AG09319 (cell line): ENCODE measurements at places on chromosomes 5 and 9.

GRCh38 chr5:151700820-151701219 is 14.1 kb upstream of the SPARC start:
- no peak for DNase-seq

DNA sequence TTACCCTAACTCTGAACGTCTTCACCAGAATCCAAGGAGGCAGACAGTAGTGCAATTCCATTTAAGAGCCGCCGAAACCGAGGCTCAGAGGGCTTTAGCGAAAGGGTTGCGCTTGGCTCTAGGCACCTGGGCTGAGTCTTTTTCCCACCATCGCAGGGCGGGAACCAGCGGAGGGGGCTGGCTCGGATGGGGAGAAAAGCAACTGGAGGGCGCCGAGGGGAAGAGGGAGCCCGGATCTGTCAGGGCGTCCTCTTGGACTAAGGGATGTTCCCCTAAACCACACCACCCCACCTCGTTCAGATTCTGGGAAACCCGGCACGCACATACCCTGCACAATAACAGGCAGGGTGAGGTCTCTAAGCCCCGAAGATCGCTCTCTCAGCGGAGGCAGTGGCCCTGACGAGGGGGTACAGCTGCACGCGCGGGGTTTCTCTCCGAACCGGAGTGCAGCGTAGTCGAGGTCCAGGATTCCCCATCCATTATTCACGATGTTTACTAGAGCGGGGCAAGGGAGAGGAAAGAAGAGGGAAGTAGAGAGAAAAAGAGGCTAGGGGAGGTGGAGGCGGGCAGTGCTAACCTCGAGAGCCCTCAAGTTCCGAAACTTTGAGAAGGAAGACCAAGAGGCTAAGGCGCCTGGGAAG is 1.3 kb upstream of the POU4F3 start:
- DNase-seq: no peak

GRCh38 chr9:131543141-131543540 is 2.2 kb upstream of the PRRT1B start:
- DNase-seq: no peak

DNA sequence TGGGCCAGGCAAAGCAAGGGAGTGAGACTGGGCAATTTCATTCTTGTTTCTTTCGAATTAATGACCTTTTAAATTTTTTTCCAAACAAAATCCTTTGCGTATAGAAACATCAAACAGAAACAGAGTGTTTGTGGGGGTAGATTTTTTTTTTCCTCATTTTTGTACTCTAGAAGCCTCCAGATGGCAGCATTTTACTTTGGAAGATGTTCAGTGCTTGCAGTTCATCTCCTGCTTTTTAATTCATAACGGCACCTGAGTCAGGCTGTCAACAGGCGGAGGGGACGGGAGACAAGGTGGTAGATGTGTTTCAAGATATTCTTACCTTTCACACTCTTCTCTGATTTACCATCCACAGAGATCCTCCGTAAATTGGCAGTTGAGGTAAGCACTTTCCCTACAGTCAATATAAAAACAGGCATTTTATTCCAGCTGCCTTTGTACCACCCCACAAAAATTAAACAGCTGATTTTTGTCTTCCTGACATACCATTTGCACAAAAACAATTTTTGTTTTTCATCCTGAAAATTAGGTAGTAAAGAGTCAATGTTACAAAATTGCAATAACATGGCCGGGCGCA is 99.5 kb upstream of the FBXL17 start:
- no peak for DNase-seq

DNA sequence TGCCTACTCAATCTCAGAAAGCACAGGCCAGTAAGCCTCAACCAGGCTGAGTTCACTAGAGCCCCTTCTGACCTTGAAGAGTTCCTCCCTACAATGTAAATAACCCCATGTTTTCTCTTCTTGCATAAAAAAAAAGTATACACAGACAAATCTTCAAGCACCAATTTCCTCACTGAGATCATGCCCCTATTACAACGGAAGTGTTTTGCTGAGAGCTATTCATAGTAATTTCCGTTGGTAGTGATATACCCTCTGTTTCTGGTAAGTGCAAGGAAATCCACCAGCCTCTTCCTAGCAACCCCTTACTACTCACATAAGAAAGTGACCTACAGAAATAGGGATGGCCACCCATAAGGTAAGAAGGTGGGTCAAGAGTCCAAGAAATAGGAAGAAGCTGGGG is 76.4 kb upstream of the TARS1 start:
- DNase-seq: no peak

DNA sequence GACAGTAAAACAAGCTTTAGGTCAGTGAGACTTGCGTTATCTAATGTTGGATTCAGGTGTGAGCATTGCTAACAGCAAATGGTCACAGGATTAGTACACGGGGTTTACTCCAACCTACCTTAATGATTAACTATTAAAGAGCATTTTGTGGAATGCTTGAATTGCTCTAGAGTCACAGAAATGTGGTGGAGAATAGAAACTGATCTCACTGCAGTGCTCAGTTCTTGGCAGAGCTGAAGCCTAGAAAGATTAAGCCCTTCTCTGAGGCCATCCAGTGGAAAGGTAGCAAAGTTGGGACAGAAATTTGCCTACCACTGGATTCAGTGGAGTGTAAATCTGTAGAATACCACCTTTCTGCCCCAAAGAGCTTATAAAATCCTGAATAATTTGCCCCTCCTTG is 60.9 kb downstream of the ICE1 start:
- no peak for DNase-seq

- no peak for DNase-seq
These were observed 82.2 kb downstream of the SHB start for GRCh38 chr9:37986771-37987258.

- no peak for DNase-seq
These were observed 510.1 kb downstream of the NR2F1-AS1 start for GRCh38 chr5:93070938-93071337.

- DNase-seq: no peak
These were observed 48.5 kb downstream of the LRRC70 start for GRCh38 chr5:62627121-62627520.

- DNase-seq: no peak
These were observed 81.9 kb downstream of the ADAMTS12 start for GRCh38 chr5:33809936-33810335.

DNA sequence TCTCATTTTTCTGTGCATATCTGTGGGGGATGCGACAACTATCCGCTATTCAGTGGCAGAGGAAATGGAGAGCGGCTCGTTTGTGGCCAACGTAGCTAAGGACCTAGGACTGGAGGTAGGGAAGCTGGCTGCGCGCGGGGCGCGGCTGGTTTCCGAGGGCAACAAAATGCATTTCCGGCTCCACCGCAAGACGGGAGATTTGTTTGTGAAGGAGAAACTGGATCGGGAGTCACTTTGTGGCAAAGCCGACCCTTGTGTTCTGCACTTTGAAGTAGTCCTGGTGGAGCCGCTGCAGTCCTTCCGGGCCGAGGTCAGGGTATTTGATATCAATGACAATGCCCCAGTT is 320 bp downstream of the PCDHB1 start:
- no peak for DNase-seq

GRCh38 chr5:89850513-89850865 is 559.1 kb downstream of the CETN3 start:
- DNase-seq: no peak

GRCh38 chr5:179158556-179158955 is 98.4 kb downstream of the ZNF354C start:
- no peak for DNase-seq

GRCh38 chr9:133458643-133459312 is 1.0 kb upstream of the CACFD1 start:
- DNase-seq: no peak

DNA sequence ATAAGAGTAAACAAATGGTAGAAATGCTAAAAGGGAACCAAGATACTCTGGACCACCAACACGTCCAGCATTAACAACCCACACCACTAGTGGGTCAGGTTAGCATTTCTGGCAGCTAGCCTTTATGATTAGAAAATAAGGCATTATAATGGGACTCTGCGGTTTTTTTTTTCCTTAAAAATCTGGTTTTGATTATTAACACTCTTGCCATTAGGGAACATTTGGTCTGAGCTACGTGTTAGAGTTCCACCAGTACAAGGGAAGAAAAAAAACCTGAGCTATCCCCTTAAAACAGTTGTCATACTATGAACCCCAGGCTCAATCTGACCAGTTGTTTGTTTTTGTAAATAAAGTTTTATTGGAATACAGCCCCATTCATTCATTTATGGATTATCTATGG is 110.4 kb downstream of the NTRK2 start:
- DNase-seq: no peak
